ENCODE measurements at places on chromosomes 1 and 21.

DNA sequence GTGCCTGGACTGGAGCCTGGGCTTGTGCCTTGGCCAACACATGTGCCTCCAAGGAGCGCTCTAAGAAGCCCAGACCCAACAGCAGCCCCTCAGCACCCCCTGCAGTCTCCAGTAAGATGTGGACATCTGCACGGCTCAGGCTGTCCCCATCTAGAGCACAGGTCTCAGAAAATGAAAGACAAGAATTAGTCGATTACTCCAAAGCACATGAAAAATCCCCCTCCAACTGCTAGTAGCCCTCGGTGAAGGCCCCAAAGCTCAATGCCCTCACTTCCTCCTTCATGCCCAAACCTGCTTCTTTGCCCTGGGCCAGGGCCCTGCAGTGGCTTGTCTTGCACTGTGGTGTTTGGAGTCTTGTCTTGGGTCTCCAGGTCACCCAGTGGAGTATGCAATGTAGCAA lies 21.9 kb upstream of the ERO1B start:
- H3K27ac ChIP-seq, result no peak overlapping the region
- H3K4me3 ChIP-seq, result no peak overlapping the region
- no peaks in the 10 kb centered on the region for H3K27me3 ChIP-seq
- H3K36me3 ChIP-seq, result no peaks in the 10 kb centered on the region
- DNase-seq, result no peak
- no peaks in the 10 kb centered on the region for H3K4me1 ChIP-seq

DNA sequence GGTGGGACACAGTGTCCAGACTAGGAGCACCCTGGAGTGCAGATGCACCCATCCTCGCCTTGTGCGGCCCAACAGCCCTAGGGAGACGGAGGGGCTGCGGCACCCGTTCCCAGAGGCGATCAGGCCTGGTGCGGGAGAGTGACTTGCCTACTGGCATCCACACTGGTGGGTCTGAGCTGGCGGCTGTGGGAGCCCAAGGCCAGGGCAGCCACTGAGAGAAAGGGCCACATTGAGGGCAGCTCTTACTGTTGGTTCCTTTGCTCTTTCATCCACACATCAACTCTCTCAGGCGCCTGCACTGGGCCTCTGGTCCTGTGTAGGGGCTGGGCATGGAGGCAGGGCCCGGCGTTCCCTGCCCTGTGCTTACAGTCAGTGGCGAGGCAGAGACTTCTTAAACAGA lies 8.6 kb downstream of the PODN start:
- no peaks in the 10 kb centered on the region for H3K27me3 ChIP-seq
- H3K27ac ChIP-seq, result no peak overlapping the region
- H3K4me3 ChIP-seq, result no peak overlapping the region
- H3K4me1 ChIP-seq, result no peaks in the 10 kb centered on the region
- DNase-seq, result no peak

GRCh38 chr1:5157175-5157574 lies 502.8 kb downstream of the AJAP1 start:
- H3K27me3 ChIP-seq, result no peaks in the 10 kb centered on the region
- H3K27ac ChIP-seq, result no peak overlapping the region
- DNase-seq, result no peak
- no peaks in the 10 kb centered on the region for H3K4me1 ChIP-seq
- H3K36me3 ChIP-seq, result no peaks in the 10 kb centered on the region
- H3K4me3 ChIP-seq, result no peak overlapping the region

DNA sequence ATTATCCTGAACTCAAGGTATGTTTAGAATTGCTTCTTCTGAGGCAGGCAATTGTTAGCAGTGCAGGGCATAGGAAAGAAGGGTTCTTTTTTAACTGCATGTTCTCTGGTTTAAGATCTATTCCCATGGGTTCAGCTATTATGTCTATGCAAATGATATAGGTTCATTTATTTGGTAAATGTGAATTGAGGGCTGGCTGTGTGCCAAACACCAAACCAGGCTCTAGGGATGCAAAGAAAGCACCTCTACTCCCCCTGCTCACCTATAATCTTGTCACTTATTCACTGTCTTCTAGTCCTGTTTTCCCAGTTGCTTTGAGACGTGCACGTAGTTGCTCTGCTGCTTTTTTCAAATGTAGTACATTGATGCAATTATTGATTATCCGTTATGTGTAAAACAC lies 691 bp upstream of the KIFAP3 start:
- peak overlapping the region; percentile 83 for H3K27ac ChIP-seq
- no peaks in the 10 kb centered on the region for H3K36me3 ChIP-seq
- peak overlapping the region; percentile 83 for H3K4me3 ChIP-seq
- no peak for DNase-seq
- no peaks in the 10 kb centered on the region for H3K27me3 ChIP-seq

- no peak overlapping the region for H3K27ac ChIP-seq
- DNase-seq, result no peak
- H3K4me1 ChIP-seq, result no peaks in the 10 kb centered on the region
Observed at GRCh38 chr1:221097479-221098281, 218.4 kb downstream of the HLX start.

GRCh38 chr1:65104854-65105534 lies 43.0 kb upstream of the AK4 start:
- no peak overlapping the region for H3K27ac ChIP-seq
- H3K4me3 ChIP-seq, result no peak overlapping the region
- H3K27me3 ChIP-seq, result no peaks in the 10 kb centered on the region
- H3K4me1 ChIP-seq, result no peaks in the 10 kb centered on the region
- H3K36me3 ChIP-seq, result no peaks in the 10 kb centered on the region

DNA sequence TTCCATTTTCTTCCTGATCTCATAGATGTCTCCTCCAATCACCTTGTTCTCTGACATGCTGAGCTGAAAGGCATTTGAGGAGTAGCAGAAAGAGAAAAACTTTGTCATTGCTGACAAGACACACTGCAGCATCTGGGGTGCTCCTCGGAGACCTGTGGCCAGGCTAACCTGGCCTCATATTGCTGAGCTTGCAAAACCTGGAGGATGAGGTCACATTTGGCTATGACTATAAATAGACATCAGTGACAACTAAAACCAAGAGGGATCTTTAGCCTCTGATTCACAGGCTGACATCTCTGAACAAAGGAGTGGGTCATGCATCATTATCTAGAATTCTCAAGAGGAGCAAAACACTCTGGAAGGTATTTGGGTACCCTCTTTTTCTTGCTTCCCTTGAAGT lies 83.7 kb downstream of the PROX1 start:
- H3K36me3 ChIP-seq, result no peaks in the 10 kb centered on the region
- DNase-seq, result no peak
- no peaks in the 10 kb centered on the region for H3K4me1 ChIP-seq

DNA sequence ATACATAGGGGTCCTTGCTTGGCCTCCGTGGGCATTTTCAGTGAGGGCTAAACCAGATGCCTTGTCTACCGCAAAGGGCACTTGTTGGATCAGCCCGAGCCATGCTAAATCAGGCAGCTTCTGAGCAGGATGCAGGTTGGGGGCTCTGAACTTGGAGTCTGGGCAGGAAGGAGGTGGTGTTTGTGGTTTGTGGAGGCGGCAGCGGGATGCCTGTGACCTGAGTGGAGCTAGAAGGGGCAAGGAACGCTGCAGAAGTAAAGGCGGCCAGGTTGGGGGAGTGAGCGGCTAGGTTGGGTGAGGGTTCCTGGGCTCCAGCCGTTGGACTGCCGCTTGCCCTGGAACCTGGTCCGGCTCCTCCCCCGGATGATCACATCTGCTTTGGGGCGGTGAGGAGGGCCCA lies 183.9 kb downstream of the CAMTA1 start:
- H3K4me3 ChIP-seq, result no peak overlapping the region
- H3K4me1 ChIP-seq, result peaks cover 5% of the 10 kb centered on the region
- no peak for DNase-seq
- no peak overlapping the region for H3K27ac ChIP-seq
- peaks cover 12% of the 10 kb centered on the region for H3K27me3 ChIP-seq
- H3K36me3 ChIP-seq, result no peaks in the 10 kb centered on the region

- no peak for DNase-seq
- no peak overlapping the region for H3K4me3 ChIP-seq
- H3K36me3 ChIP-seq, result no peaks in the 10 kb centered on the region
- no peaks in the 10 kb centered on the region for H3K27me3 ChIP-seq
- H3K4me1 ChIP-seq, result peaks cover 6% of the 10 kb centered on the region
Observed at GRCh38 chr1:198598796-198599321, 40.0 kb upstream of the PTPRC start.

Data from effector memory CD4-positive, alpha-beta T cell (primary cell).